SK-N-DZ (cell line): ENCODE measurements at places on chromosomes 1 and 21.

DNA sequence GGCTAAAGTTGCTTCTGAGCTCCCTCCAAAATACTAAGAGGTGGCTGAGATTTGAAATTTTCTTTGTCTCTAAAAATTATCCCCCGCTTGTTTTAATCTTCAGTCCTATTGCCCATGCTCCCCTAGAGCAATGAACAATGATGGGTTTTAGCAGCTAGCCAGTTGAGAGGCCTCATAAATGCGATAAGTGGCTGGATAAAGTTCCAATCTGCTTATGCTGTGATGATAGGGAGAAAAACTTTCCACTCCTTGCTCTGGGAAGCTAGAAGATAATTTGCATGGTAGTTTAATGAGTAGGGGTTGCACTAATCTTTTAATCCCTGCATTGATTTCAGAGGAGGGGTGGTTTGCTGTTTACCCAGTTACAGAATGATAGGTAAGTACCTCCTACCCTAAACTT, 9.6 kb upstream of the PRPF3 start:
- no peak for DNase-seq

DNA sequence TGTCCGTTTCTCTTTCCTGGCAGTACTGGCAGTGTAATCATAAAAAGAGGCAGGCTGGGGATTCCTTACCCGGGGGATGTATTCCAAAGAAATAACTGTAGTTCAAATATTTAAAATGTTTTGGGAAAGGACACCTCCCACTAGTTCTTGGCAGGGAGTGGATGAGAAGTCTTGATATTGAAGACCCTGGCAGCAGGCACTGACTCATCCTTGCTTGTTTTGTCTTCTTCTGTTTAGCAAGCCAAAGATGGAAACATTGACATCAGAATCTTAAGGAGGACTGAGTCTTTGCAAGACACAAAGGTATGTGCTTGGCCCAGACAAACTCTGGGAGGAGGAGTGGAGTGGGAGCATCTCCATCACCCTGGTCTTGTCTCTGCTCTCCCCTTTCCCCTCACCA, 639 bp downstream of the IL20 start:
- no peak for DNase-seq

DNA sequence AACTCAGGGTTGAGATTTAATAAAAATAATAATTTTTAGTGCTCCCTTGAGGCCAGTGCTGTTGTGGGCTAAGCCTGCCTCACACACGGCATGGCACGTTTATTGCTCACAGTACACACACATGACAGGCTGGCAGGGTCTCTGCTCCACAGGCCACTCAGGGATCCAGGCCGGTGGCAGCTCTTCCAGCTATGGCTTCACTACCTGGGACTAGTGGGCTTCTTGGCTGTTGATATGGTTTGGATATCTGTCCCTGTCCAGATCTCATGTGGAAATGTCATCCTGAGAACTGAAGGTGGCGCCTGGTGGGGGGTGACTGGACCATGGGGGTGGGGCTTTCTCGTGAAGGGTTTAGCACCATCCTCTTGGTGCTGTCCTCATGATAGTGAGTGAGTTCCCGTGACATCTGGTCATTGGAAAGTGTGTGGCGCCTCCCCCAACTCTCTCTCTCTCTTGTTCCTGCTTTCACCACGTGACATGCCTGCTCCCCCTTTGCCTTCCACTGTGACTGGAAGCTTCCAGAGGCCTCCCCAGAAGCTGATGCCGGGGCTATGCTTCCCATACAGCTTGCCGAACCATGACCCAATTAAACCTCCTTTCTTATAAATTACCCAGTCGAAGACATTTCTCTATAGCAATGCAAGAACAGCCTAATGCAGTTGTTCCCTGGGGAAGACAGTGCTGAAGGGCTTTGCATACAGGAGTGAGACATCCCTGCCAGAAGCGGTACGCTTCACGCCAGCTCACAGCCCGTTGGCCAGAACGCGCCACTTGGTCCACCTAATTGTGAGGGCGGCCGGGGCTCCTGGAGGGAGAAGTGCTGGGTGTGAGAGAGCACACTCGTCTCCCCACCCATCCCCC, 226.9 kb upstream of the C1orf174 start:
- no peak for DNase-seq

DNA sequence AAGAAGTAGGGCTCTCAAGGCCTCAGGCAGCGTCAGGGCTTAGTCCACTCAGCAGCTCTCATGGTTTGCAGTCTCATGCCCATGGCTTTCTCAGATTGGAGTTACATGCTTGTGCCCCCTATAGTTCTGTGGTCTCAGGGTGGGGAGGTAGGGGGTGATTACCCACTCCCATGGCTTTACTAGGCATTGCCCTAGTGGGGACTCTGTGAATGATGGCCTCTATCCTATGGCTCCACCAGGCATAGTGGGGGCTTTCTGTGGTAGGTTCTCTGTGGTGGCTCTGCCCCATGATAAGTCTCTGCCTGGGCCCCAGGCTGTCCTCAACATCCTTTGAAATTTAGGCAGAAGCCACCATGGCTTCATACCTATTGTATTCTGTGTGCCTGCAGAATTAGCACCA, 48.9 kb downstream of the MSH4 start:
- DNase-seq = no peak

DNA sequence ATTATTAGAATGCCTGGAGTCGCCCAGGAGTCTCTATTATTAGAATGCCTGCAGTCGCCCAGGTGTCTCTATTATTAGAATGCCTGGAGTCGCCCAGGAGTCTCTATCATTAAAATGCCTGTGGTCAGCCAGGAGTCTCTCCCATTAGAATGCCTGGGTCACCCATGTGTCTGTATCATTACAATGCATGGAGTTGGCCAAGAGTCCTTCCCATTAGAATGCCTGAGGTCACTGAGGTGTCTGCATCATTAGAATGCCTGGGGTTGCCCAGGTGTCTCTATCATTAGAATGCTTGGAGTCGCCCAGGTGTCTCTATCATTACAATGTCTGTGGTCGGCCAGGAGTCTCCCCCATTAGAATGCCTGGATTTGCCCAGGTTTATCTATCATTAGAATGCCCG, 66.9 kb downstream of the RNF187 start:
- DNase-seq = no peak

DNA sequence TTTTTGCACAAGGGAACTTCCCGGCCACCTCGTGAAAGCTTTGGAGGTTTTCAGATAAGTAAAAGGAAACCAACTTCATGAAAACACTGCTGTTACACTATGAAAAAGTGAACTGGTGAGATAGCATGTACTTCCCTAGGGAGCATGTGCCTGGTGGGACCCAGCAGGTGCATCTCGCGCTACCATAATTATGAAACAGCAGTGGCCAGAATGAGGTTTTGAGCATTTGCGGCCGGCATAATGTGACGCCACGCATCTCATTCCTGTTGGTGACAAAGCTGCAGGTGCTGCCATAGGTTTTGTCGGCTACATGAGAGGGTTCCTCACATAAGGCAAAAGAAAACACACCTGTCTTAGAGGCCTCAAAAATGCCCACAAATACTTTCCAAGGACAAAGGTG, 1.7 kb downstream of the KRTAP10-3 start:
- DNase-seq = no peak
